EH (cell line): ENCODE measurements at places on chromosomes 12 and 14.

DNA sequence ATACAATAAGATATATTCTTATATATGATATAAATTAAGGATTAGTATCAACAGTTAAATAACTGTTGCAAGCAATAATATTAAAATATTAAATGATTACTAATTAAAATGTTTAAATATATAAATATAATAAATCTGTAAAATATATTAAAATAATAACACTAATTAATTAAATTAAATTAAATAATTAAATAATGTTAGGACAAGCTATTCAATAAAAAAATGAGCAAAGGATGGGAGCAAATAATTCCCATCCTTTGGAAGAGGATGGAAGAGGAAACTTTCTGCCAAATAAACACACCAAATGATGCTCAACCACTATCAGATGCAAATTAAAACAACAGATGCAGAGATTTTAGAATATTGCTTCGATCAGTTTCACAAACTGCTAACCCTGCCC, 39.4 kb upstream of the BMP4 start:
- no peak for DNase-seq

GRCh38 chr14:76867516-76868453, 41.6 kb downstream of the LRRC74A start:
- no peak for DNase-seq

DNA sequence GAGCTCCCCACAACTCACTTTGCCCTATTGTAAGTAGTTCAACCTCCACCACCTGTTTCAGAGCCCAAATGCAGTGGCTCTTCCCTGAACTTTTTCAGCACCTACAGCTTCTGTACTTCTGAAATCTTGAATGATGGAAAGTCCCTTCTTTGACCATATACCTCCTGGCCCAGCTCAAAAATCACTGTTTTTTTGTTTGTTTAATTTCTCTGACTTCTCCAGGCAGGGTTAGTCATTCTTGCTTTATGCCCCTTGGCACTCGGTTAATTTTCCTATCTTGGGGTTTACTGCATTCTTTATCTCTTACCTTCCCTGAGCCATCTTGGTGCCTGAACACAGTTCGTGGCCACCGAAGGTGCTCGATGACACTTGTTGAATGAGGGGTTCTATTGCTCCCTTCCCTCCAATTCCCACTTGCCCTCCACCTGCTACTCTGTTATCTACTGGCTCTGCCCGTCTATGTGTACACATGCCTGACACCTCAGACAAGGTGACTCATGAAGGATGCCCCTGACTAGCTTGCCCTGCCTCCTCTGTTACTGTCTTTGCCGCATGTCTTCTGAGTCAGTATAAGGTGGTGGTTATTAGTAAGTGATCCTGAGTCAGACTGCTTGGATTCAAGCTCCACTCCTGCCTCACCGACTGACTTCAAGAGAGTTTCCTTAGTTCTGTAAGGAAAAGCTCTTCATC, 4.4 kb downstream of the AMHR2 start:
- peak; percentile 90 for DNase-seq

GRCh38 chr12:123873793-123874192, 98.8 kb downstream of the CCDC92 start:
- no peak for DNase-seq

DNA sequence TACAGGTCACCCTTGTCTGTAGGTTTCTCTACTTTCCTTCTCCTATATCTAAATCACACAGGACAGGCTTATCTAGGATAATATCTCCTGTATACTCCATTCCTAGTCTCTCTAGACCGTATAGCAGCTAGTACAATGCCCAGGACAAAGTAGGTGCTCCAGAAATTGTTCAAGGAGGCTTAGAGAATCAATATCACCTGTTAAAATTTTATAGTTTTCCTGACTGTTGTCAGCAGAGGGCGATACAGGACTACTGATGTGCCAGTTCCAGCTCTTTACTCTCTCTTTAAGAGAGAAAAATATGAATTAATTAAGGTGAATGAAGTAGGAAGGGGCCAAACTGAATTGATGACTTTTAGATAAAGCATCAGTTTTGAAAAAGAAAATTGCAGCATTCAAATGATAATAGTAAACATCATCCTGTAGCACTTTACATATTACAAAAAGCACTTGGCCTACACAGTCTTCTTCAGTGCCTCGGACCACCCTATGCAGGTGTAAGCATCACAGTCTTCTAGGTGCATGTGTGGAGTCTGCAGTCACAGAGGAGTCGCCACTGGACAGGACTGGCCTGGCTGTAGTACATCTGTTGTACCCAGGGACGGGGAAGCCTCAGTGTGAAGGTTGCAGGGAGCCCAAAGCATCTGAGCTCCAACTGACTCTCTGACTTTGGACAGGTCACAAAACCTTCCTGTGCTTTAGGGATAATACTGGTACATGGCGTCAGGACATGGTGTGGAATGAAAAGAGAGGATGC, 61.9 kb upstream of the MAX start:
- peak; percentile 58 for DNase-seq

GRCh38 chr12:2783936-2784600, 10.7 kb upstream of the FKBP4 start:
- peak; percentile 53 for DNase-seq

DNA sequence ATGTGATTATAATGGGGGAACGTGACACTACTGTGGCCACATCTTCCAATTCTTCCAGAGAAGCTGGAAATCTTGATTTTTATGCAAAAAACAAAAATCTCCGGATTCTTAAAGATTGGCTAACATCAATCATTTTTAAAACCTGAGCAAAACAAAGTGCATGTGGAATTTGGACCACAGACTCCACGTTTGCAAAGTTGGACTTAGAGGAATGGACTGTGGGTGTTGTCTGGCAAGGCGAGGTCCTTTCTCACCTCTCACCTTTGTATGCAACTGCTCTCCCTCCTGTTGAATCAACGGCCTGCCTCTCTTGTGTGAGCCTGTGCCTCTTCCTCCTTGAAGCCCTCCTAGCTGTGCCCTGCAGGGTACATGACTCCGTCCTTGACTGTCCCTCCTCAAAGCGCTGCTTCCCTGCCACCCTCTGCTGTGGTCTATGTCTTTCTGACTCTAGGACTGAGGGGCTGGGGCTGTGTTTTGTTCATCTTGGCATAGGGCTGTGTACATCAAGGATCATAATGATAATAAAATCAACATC, 122.4 kb downstream of the PHETA1 start:
- DNase-seq: no peak

DNA sequence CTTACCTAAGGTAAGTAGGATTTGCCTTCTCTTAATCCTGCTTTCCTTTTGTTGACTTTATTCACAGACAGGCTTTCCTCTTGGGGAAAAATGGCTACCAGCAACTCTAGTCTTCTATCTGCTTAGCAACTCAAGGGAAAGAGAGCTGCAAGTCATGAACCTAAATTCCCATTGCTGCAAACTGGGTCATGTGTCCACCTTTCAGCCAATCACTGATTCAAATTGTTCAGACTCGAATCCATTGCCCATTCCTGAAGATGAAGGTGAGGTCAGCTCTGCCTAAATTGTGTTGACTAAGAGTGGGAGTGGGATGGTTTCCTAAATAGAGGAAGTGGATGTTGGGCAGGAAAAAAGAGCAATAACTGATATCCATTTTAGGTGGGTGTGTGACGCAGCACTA, 7.7 kb downstream of the FBXW8 start:
- DNase-seq: no peak

- no peak for DNase-seq
Observed at GRCh38 chr12:29050503-29050902, 98.6 kb upstream of the FAR2 start.

DNA sequence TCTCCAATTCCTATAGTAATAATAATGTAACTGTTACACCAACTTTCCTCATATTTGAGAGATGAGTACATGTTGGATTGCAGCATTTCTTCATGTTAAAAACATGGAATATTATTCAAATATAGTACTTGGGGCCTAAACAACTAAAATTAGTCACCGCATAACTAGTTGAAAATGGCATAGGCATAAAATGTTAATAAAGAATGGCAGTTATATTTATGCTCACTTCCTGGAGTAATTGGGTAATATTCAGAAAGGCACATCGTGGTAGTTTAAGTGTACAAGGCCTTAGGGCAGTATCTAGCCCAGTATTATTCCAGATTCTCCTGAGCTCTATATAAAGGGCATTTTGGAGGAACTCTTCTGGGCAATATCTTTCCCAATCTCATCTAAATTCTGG, 46.0 kb downstream of the ERGIC2 start:
- DNase-seq: peak; percentile 41

DNA sequence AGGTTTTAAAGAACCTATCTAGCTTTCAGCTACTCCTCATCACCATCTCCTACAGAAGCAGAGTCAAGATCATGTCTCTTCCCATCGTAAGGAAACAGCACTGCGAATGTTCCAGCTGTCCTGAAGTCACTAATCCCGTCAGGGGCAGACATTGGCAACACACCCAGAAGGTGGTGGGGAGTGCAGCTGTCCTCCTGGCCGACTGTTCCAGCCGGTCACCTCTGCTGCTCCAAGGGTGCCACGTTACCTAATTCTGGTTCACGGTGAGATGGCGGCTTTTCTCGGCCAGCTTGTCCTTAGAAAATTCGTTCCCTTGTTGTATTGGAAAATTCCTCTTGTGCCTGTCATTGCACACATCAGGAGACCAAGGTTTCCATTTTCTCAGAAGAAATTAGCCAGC, 196.2 kb downstream of the ZFP36L1 start:
- DNase-seq: no peak

DNA sequence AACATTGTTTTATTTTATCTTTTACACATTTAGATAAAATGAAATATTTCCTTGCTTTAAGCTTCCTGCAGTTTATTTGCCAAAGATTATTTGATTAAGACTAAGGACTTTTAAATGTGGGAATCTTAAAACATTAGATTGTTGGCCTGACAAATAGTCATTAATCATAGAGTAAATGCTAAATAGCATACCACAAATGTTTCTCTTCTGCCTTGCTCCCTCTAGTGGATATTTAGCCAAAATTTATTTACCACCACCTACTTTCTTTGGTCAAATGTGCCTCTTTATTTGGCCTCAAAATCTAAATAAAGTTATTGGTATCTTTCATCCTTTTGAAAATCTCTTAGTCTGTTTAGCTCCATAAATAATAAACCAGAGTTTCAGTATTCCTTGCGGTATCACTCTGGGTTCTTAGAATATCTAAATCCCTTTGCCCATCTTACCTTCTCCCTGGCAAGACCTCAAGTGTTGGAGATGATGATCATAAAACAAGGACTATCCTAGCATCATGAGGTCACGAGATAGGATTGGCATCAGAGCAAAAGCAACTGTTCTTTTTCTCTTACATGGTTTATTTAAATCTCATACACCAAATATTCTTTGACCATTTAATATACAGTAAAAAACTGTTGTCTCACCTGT, 150.6 kb upstream of the AEBP2 start:
- peak; percentile 61 for DNase-seq

GRCh38 chr12:52380271-52380694, 5.2 kb downstream of the KRT84 start:
- peak; percentile 52 for DNase-seq

- DNase-seq: no peak
Observed at GRCh38 chr12:109894939-109895338, 5.1 kb upstream of the TCHP start.
